K562 (cell line): ENCODE measurements at places on chromosomes 1 and 21. TPM values are rescaled to one million over a fixed set of nuclear protein-coding genes. Genes with fewer than 3 reads are reported as not detected.

GRCh38 chr1:172637522-172637921 lies 21.4 kb upstream of the FASLG start:
- no peaks in the 10 kb centered on the region for H3K36me3 ChIP-seq
- H3K4me1 ChIP-seq, result peaks cover 25% of the 10 kb centered on the region
- no peak overlapping the region for H3K4me3 ChIP-seq

DNA sequence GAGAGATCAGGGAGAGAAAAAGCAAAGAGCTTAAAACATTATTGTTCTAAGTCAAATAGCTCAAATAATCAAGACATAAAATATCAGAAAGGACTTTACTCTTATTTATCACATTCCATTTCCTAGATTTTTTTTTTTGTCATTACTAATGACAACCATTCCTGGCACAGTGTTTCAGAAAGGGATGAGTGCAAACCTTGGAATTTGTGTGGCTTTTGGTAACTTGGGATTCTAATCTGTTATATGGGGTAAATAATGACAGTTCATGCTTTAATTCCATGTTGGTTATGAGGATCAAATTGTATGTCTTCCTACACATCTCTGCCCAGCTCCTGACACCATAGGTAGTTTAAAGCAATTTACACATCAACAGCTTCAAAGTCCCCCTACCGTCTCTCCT lies 358.4 kb upstream of the ADGRL4 start:
- no peaks in the 10 kb centered on the region for H3K27me3 ChIP-seq
- H3K4me1 ChIP-seq, result no peaks in the 10 kb centered on the region
- H3K27ac ChIP-seq, result no peak overlapping the region
- H3K36me3 ChIP-seq, result no peaks in the 10 kb centered on the region

DNA sequence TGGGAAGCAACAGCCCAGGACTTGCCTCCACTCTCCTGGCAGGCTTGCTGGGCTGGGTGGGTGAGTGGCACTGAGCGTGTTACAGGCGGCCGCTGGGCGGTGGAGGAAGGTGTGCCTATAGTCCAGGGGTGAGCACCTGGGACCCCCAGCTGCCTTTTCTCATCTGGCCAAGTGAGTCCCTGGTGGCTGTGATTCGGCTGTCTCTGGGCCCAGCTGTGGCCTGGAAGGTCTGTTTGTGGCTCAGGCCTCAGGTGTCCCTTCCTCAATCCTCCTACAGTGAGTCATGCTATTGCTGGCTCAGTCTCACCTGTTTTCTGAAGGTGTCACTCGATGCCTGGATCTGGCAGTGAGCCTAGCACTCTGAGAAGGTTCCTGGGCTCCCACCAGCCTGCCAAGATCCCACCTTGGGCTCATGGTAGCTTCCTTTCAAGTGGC lies 564.2 kb downstream of the PTPRU start:
- H3K36me3 ChIP-seq, result no peaks in the 10 kb centered on the region
- no peak overlapping the region for H3K27ac ChIP-seq
- H3K4me3 ChIP-seq, result no peak overlapping the region
- DNase-seq, result peak; percentile 5

The SPRR1A gene
- total RNA-seq, result not detected in 2 replicates

- H3K4me3 ChIP-seq, result no peak overlapping the region
- no peak overlapping the region for H3K27ac ChIP-seq
- no peaks in the 10 kb centered on the region for H3K27me3 ChIP-seq
- no peaks in the 10 kb centered on the region for H3K36me3 ChIP-seq
- DNase-seq, result no peak
Measured at GRCh38 chr1:199851439-199852140, 175.9 kb upstream of the NR5A2 start.

DNA sequence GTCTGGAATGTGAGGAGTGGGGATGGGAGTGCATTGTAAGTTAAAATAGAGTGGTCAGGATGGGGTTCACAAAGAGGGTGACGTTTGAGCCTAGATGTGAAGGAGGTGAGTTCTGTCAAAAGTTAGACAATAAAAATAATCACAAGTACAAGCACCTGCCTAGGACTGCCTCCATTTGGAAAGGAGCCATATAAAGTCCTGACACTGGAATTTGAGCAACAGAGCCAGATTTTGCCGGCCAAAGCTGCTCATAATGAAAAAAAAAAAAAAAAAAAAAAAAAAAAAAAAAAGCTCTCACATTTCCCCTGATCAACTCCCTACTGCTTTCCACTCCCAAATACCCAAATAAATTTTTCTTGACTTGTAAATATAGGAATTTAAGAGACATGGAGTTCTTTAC lies 4.1 kb downstream of the PALMD start:
- H3K4me3 ChIP-seq, result no peak overlapping the region
- DNase-seq, result no peak
- H3K27me3 ChIP-seq, result no peaks in the 10 kb centered on the region
- no peaks in the 10 kb centered on the region for H3K36me3 ChIP-seq

GRCh38 chr1:232853994-232854797 lies 49.0 kb downstream of the MAP10 start:
- H3K27ac ChIP-seq, result no peak overlapping the region
- no peaks in the 10 kb centered on the region for H3K27me3 ChIP-seq
- H3K4me1 ChIP-seq, result no peaks in the 10 kb centered on the region
- no peak overlapping the region for H3K4me3 ChIP-seq

DNA sequence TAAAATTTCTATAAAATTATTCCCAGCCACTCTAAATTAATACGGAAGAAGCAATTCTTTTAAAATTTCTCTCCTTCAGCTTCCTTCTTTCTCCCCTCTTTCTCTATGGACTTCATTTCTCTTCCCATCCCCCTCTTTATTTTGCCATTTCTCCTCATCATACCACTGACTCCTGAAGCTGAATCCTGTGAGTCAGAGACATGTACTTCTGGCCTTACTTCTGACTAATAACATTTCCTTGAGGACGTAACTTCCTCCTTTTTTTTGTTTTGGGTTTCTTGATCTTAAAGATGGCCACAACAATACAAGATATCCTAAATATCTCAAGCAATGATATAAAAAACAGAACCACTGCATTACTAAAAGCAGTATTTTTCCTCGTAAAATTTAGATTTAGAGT lies 63.6 kb upstream of the DENND1B start:
- H3K36me3 ChIP-seq, result no peaks in the 10 kb centered on the region
- peak overlapping the region; percentile 32; the same call in 1 of the 3 replicates for H3K27ac ChIP-seq
- no peaks in the 10 kb centered on the region for H3K27me3 ChIP-seq
- no peak overlapping the region for H3K4me3 ChIP-seq
- no peaks in the 10 kb centered on the region for H3K4me1 ChIP-seq

- H3K27me3 ChIP-seq, result no peaks in the 10 kb centered on the region
- DNase-seq, result peak; percentile 80
- no peaks in the 10 kb centered on the region for H3K36me3 ChIP-seq
- no peak overlapping the region for H3K27ac ChIP-seq
- peaks cover 11% of the 10 kb centered on the region for H3K4me1 ChIP-seq
Measured at GRCh38 chr1:223129229-223129901, 13.7 kb downstream of the TLR5 start.

The VAMP3 gene
- total RNA-seq, result 47.5 and 48.3 TPM in 2 replicates

DNA sequence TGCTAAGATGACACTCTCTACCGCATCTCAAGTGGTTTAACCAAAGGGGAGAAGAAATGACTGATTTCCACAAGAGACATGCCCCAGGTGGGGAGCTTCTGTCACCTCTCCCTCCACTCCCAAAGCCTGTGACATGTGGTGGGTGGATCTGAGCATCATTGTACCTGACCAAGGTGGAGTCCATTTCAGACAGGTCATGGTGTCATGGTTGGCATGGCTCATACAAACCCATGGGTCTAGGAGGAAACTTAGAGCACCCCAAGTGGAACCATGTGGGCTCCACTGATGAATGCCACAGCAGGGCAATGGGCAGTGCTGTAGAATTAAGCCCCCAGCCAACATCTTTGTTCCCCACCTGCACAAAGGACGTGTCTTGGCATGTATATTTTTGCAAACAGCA lies 131.5 kb upstream of the EDN2 start:
- H3K27me3 ChIP-seq, result peaks cover 61% of the 10 kb centered on the region
- no peak overlapping the region for H3K4me3 ChIP-seq
- DNase-seq, result no peak

DNA sequence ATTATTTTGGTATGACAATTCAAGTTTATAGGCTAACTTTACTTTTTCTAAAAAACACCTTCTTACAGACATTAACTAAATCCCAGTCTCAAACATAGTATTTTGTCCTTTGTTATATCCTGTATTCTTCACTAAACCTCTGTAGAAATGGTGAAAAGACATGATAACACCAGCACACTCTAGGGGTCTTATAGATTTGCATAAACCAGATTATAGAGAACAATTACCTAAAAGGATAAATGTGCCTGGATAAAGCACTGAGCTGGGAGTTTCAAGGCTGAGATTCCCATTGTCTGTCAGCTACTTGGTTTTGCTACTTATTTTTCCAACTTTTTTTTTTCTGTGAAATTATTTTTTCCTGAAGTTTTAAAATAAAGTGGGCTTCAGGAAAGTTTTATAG lies 1288.6 kb upstream of the TMPRSS15 start:
- no peak overlapping the region for H3K27ac ChIP-seq
- H3K4me3 ChIP-seq, result no peak overlapping the region
- no peaks in the 10 kb centered on the region for H3K27me3 ChIP-seq
